ENCODE measurements at places on chromosomes 11 and 22. TPM values are rescaled to one million over a fixed set of nuclear protein-coding genes. Genes with fewer than 3 reads are reported as not detected.

- DNase-seq: no peak
Measured at GRCh38 chr11:32893343-32894148, 935 bp downstream of the QSER1 start.

The SULT4A1 gene
- total RNA-seq: 8.4 TPM

GRCh38 chr11:74462009-74462408 lies 5.3 kb downstream of the KCNE3 start:
- DNase-seq: no peak

GRCh38 chr22:43917521-43917920 lies 6.1 kb upstream of the PNPLA3 start:
- DNase-seq: no peak

- DNase-seq: no peak
Measured at GRCh38 chr11:61007956-61008896, 36.7 kb downstream of the CD6 start.

Measured in HCT116 (cell line).